ENCODE measurements at places on chromosomes 3 and 15.

DNA sequence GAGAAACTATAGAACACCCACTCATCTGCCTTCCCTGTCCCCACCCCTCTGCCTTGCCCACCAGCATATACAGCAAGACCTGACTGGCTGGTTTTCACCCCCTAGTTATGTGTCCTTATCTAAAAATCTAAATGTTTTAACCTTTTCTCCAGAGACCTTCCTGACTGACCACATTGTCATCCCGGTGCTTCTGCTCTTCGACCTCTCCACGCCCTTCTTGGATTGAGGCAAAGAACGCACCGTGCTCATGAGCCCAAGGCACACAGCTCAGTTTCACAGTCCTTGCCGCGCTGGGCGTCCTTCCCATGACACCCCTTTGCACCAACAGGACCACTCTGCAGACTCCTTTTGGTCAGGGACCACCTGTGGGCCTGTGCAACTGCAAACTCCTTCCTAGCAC, 62.7 kb downstream of the B3GNT5 start:
- no peak for DNase-seq

- DNase-seq, result no peak
Measured at GRCh38 chr3:46990573-46991374, 11.3 kb downstream of the NBEAL2 start.

DNA sequence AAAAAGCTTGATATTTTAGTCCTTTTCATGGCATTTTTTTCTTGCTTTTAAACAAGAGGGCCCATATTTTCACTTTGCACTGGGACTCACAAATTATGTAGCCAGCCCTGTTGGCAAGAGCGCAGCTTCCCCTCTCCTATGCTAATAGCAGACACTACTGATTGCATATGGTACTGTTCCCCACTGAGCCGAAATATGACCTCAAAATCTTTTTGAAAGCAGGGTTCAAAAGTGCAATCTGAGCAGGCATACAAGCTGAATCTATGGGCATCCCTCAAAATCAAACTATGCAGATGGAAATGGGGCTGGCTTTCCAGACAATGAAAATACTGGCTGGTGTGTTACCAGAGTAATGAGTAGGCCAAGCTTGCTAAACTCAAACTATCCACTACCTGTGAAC, 225.2 kb upstream of the SETMAR start:
- DNase-seq, result no peak

DNA sequence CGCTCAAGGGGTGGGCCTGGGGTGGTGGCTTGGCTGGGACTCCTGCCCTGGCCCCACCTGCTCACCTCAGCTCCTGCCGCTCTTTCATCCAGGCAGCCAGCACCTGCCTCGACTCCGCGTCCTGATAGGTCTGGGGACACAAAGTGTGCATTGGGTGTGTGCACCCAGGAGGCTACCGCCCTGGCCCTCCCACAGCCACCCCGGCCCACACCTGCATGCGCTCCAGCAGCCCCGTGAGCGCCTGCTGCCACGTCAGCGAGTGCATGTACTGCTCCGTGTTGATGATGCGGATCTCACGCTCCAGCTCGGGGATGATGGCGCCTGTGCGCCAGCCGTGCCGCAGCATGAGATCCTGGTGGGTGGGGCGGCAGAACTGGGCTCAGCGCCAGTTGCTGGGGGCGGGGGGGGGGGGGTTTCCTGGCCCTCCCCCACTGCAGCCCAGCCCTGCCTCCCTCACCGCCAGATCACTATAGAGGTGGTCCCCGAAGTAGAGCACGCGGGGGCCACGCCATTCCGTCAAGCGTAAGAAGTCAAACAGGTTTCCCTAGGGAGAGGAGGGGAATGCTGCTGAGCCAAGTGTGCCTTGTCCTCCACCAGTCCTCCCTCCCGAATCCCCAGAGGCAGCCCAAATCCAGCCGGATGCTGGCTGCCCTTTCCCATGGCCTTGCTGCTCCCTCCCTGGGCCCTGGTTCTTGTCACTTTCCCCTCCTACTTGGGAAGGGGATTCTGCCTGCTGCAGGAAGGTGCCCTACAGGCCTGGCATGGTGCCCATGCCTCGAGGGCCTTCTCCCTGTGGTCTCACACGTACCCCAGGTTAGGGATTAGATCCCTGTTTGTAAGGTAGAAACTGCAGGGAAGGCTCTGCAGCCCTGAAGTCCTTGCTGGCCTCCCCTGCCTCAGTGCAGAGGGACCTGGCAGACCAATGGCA, 8.6 kb downstream of the NT5DC2 start:
- DNase-seq, result no peak

DNA sequence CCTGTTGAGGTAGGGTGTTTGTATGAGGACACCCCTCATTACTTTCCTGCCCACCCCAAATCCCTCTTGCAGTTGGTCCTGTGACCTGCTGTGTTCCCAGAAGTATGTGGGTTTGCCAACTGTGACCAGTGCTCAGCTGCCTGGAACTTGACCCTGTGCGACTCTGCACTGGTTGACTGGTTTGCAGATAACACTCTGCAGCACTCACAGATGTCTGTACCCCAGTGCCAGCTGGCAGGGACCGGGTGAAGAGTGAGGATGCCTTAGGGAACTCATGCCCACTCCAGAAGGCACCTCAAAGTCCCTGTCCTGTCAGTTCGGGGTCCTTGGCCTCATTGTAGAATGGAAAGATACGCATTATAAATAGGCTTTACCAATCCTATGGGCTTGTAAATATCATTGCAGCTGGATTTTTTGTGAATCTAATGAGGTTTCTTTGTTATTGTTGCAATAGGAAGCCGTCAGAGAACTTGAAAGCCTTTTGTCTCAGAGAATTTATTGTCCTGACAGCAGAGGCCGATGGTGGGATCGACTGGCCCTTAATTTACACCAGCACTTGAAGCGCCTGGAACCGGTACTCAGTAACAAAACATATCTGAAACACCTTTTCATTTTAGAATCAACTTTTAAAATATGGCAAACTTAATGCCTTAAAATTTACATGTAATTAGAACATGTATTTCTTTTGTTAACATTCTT, 18.2 kb downstream of the FAN1 start:
- DNase-seq, result no peak

DNA sequence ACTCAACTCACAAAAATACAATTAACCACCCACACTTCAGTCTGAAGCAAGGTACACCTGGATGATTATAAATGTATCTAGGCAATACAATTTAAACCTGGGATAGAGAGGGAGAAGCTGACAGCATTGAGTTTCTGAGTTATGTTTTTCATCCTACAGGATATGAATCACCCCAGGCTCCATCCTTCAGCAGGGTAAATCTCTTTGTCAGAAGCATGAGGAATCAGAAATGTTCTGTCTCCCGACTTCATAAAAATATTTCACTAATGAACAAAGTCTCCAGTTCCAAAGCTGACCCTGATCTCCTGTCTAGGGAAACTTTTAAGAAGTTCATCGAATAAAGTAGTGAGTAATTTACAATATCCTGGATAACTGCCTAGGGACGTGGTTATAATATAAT, 25.5 kb upstream of the FRMD4B start:
- DNase-seq, result no peak

- no peak for DNase-seq
Measured at GRCh38 chr15:77010312-77010686, 15.4 kb downstream of the PSTPIP1 start.

DNA sequence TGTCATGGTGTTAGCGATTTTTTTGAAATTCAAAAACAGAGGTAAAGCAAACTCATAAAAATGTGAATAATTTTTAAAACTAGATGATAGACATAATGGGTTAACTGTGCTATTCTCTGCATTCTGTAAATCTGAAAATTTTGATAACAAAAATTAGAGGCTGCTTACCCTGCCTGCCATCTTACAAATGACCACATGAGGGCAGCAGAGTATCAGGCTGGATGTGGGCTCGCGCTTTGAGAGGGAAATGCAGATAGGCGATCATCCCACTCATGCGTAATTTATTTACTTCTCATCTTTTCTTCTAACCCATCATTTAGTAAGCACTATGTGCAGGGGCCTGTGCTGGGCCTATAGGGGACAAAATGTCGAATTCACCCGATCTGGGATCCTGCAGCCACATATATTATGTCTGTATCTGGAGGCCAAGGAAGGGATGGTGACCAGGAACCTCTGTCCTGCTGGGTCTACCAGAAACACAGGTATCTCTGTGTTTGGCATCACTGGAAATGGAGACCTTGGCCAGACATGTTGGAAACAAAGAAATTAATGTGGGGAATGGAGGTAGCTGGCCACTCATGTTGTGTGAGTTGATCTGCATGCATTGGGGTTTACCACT, 7.8 kb upstream of the RAD18 start:
- DNase-seq, result peak; percentile 72

GRCh38 chr15:89307046-89307587, 27.5 kb downstream of the POLG start:
- DNase-seq, result no peak

GRCh38 chr3:58622892-58623291, 43.7 kb downstream of the FAM3D start:
- no peak for DNase-seq

GRCh38 chr3:44993471-44994205, 17.6 kb downstream of the EXOSC7 start:
- DNase-seq, result no peak

- no peak for DNase-seq
Measured at GRCh38 chr15:78182336-78182700, 33.2 kb downstream of the IDH3A start.

DNA sequence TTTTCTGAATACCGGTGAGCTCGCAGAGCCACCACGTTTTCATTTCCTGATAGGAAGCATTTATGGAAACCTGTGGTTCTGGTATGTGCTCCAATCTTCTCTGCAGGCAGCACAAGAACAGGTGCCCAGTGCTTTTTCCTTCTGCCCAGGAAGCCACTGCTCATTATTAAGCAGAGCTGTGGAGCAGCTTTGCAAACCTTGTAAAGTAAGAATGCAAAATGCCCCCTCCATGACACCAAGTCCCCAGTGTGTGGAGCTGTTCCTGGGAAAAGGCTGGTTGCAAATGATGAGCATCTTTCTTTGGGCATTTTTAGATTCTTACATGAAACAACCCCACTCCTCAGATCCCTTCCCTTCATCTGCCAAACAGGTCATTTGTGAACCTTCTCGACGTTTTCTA, 65.7 kb upstream of the MRPL3 start:
- DNase-seq, result no peak

- DNase-seq, result no peak
Measured at GRCh38 chr3:69781593-69781992, 42.3 kb downstream of the MITF start.

DNA sequence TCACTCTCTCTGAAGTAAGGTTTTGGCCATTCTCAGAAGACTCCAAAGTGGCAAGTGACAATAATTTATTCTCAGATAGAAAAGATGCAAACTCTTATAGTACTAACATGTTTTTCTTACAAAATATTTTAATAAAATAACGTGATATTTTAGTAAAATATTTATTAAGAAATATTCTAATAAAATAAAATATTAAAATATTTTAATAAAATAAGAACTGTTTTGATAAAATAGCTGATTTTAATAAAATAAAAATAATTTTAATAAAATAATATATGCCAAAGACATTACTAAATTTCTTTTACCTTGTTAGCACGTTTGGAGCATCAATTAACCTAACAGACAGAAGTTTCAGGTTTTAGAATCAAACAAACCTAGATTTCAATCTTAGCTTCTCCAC, 424.0 kb upstream of the NECTIN3 start:
- no peak for DNase-seq

DNA sequence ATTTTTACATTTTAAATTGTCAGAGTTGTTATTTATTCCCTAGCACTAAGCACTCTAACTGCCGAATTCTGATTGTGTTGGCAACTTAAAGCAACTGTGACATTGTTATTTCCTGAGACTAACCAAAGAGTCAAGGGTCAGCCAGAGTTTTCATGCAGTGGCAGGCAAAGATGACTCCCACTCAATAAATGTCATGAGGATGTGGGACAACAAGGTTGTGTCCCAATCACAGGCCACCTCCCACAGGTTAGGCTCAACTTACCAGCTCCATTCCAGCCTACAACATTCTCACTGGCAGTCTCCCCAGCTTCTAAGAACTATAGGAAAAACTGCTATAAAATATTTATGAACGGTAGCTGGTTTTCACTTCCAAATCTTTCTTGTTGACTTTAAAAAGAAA, 80.1 kb downstream of the RSL24D1 start:
- no peak for DNase-seq

- DNase-seq, result no peak
Measured at GRCh38 chr3:127714866-127715265, 42.1 kb downstream of the ABTB1 start.

- DNase-seq, result no peak
Measured at GRCh38 chr3:45715945-45716344, 26.7 kb downstream of the SACM1L start.

GRCh38 chr3:177694316-177694715, 497.0 kb upstream of the TBL1XR1 start:
- no peak for DNase-seq

- DNase-seq, result peak; percentile 45
Measured at GRCh38 chr15:31197497-31198414, 96.2 kb upstream of the TRPM1 start.

- DNase-seq, result no peak
Measured at GRCh38 chr3:53815651-53816050, 30.6 kb downstream of the CHDH start.

DNA sequence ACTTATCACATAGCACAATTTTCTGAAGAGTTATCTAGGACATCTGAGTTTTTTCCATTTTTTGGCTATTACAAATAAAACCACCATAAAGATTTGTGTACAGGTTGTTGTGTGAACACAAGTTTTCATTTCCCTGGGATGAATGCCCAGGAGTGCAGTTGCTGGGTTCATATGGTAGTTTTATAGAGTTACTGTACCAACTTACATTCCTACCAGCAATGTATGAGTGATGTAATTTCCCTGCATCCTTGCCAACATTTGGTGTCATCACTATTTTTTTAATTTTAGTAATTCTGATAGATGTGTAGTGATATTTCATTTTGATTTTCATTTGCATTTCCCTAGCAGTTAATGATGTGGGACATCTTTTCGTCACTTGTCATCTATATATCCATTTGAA, 20.5 kb downstream of the FILIP1L start:
- DNase-seq, result no peak

- DNase-seq, result no peak
Measured at GRCh38 chr15:97806766-97807165, 153.7 kb upstream of the ARRDC4 start.

DNA sequence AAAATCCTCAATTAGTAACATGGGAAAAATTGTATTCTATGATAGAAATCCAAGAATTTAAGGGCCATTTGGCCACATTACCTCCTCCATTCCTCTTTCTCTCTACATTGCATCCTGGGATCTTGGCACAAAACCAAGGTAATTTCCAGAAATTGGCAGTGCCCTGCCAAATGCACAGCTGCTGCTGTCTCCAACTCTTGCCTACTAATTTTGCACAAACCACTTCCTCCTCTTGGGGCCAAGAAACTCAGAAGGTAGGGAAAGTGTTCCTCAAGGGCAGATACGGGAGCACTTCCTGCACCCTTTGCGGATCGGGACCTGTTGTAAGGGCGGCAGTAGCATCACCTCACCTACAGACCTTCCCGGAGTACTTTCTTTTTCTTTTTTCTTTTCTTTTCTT, 57.8 kb downstream of the MAP3K13 start:
- no peak for DNase-seq

GRCh38 chr15:92457471-92458041, 63.9 kb downstream of the ST8SIA2 start:
- no peak for DNase-seq

GRCh38 chr3:50370594-50370993, 11.3 kb upstream of the TMEM115 start:
- DNase-seq, result no peak

- DNase-seq, result no peak
Measured at GRCh38 chr3:58693940-58694850, 27.6 kb upstream of the FAM3D start.

- DNase-seq, result no peak
Measured at GRCh38 chr3:57659806-57660439, 33.0 kb downstream of the DENND6A start.

GRCh38 chr3:18428036-18428435, 2.9 kb upstream of the SATB1 start:
- no peak for DNase-seq

Data from stimulated activated CD4-positive, alpha-beta T cell treated with anti-CD3 and anti-CD28 coated beads, Interleukin-1b, Interleukin-23, amount 100 ng/mL, for 48 hours (primary cell).